Type B pancreatic cell (in vitro differentiated cells): ENCODE measurements at places on chromosomes 1 and 21.

DNA sequence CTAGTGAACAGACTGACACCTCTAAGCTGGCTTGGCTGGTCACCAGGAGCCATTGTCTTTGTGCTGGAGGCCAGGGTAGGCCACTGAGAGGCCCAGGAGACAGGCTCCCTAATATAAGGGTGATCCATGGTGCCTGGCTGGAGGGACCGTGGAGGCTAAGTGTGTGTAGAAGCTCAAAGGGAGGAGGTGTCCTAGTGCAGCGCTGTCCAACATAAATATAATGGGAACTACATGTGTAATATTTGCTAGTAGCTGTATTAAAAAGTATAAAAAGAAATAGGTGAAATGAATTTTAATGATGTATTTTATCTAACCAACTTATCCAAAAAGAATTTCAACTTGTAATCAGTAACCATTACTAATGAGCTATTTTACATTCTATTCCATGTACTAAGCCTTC, 35.0 kb downstream of the SOX13 start:
- DNase-seq, result no peak

DNA sequence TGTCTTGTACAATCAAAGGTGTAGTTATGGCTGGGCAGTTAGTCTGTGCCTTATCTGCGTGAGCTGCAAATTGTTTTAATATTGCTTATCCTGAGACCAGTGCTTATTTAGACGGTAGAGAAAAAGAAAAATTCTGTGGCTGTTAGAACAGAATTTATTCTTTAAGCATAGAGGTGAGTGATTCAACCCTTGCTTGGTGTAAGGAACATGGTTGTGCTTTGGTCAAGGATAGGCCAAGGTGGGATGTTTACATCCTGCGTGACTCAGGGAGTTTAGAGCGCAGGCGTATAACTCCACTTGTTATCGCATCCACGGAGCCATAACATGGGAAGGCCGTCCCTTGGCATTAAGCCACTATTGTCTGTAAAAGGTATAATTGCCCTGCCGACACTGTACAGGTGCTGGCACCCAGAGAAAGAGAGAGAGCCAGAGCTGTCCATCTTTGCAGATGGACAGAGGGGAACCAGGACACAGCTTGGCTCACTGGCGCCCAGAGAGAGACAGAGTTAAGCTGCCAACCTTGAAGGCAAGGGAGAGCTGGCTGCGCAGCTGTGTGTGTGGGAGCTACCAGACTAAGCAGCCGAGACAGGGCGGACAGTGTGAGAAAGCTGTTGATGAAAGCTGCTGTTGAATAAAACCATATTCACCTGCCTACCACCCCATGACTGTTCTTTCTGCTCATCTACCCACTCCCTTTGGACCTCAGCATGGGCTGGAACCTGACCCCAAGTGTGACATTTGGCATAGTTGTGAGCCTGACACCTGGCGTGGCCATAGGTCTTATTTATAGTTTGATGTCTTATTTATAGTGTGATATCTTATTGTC, 200.4 kb downstream of the DYRK1A start:
- peak; percentile 37 for DNase-seq

GRCh38 chr1:25694167-25695007, 77.8 kb downstream of the MAN1C1 start:
- DNase-seq, result no peak

- no peak for DNase-seq
Measured at GRCh38 chr1:218711001-218711400, 365.9 kb downstream of the TGFB2 start.

GRCh38 chr1:2831596-2832212, 30.2 kb upstream of the TTC34 start:
- no peak for DNase-seq

DNA sequence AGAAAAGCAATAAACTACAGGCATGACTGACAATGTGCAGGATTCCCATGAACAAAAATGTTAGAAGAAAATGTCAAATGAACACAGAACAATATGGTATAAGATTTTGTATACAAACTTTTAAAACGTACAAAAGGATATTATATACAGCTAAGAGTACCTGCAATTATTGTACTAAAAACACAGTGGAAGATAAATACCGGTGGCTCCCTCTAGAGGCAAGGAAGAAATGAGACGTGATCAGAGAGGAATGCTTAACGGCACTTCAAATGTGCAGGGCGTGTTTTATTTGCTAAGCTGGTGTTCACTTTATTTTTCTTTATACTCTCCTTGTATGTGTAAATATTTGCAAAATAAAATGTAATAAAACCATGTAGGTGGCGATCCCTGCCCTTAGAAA, 191.8 kb upstream of the SAMSN1 start:
- DNase-seq, result no peak

DNA sequence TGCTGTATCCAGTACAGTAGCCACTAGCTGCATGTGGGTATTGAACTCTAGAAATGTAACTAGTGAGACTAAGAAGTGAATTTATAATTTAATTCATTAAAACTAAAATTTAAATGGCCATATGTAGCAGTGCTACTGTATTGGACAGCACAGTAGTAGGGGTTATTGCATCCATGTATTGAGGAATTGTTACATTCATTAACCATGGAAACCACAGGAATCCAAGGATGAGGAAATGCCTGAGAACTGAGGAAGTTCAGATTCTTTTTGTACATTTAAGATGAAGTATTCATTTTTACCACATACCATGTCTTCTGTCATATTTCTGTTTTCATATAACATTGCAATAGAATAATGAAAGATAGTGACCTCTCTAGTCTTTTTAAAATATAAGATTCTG, 2.6 kb downstream of the MTF2 start:
- DNase-seq, result no peak

GRCh38 chr1:231715816-231716722, 89.5 kb downstream of the DISC1 start:
- no peak for DNase-seq

GRCh38 chr1:51487628-51488027, 31.4 kb downstream of the EPS15 start:
- DNase-seq, result no peak

DNA sequence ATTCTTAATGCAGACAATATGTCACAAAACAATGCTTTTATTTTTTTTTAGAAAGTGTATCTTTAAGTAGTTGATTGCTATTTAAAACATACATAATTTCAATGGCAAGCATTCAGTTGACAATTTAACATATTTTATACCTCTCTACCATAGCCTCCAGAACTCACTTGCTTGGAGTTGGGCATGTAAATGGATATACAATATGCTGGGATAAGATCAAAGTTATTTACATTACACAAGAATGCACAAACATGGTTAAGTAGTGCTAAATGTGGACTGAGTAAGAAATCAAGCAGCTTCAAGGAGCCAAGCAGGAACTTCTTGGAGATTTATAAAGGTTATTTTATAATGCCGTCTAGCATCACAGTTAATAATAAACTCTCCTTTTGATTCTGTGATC, 17.0 kb downstream of the CLCA4 start:
- no peak for DNase-seq

- DNase-seq, result no peak
Measured at GRCh38 chr1:216929870-216930582, 206.8 kb upstream of the ESRRG start.

DNA sequence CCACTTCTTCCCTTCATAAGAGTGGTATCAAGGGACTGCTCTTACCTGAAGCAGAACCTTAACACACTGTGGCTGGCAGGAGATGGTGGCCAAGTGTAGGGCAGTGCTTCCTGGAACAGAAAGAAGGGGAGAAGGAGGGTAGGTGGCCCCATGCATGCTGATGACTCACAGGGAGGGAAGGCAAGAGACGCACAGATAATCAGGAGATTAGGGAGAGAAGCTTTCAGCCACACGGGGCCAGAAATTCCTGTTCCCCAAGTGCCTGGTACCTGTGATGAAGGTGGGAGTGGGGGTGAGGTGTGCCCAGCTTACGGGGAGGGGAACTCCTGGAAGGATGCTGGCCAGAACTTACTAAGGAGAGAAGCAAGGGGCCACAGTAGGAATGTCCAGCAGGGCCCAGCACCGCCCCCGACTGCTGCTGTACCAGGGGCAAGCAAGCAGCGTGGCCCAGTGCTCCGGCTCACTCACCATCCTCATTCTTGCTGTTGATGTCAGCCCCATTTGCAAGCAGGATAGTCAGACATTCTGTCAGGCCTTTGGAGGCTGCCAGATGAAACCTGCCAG, 7.7 kb downstream of the ANKRD35 start:
- DNase-seq, result no peak

DNA sequence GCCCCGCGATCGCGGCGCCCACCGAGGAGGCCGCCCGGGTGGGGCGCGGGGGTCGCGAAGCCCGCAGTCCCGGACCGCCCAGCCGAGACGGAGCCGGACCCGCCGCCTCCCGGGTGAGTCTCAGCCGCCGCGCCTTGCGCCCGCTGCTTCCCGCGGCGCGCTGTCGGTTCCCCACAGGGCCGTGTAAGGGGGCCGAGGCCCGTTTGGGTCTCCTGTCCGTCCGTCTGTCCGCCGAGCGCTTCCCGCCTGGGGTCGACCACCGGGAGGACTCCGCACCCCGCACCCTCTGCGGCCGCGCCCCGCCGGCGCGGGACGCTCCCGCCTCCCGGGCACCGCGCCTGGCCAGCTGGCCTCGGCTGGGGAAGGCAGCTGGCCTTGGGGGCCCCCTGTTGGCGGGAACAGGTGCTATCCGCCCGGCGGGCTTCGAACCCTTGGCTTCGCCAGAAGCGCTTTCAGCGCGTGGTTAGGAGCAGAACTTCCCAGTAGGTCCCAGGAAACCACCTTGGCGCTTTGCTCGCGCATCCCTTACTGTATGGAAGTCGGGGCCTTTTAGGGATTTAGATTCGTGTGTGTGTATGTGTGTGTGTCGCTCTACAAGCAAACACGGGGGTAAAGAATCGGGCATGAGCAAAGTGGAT, 414 bp downstream of the TMEM51 start:
- peak; percentile 80 for DNase-seq

DNA sequence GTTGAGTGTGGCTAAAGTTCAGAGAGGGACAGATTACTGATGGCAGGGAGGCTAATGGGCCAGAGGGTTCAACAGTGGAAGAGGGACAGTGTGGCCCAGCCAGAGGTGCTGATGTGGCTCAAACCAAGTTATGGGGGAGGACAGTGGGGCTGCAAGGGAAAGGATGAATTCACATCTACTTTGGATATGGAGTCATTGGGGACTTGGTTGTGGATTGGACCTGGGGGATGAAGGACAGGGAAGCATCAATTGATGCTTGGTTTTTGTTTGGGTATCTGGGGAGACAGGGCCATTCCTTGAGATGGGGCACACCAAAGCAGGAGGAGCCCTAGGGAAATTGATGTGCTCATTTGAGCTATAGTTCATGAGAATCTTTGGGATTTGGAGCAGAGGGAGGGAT, 23.3 kb downstream of the FOXO6 start:
- no peak for DNase-seq

GRCh38 chr1:180233191-180234011, 3.3 kb downstream of the LHX4 start:
- DNase-seq, result no peak

- DNase-seq, result no peak
Measured at GRCh38 chr1:157595356-157595755, 2.5 kb downstream of the FCRL4 start.

DNA sequence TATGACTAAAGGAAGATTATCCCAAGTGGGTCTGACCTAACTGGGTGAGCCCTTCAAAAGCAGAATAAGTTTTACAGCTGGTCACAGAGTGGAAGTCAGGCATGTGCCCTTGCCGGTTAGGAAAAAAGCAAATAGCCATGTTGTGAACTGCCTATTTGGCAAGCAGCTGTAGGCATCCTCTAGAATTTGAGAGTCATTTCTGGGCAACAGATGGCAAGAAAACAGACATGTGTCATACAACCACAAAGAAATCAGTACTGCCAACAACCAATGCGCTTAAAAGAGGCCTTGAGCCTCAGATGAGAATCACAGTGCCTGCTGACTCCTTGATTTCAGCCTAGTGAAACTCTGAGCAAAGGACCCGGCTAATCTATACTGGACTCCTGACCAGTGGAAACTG, 26.8 kb downstream of the LRRC53 start:
- DNase-seq, result no peak

DNA sequence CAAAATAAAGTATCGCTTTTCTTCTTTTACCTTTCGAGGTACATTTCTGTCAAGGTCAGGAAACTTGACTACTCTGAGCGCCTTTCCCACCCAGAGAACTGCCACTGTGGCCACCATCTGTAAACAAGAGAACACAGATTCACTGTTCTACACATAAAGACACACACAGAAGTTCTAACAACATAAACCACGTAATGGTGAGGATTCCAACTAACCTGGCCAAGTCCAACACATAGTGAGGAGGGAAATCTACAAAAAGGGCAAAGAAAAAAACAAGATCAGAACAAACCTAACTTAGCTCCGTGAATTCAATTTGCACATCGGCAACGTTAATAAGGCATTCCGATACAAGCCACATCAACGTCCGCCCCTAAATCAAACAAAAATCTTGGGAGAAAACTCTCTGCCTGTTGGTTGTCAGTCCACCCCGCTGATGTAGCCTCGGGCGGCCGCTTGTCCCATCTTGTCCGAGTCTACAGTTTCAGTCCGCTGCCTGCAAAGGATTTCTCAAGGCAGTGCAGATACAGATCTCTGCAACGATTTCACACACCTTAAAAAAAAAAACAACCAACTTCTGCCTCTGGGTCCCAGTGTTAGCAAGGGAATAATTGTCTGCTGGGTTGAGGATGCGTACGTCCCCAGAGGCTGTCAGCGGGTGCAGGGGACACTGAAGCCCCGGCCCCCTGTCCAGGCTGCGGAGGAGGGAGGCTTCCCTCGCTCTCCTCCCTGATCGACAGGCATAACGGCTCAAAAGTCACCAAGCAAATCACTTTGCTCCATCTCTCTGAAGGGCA, 1.0 kb downstream of the SLC35D1 start:
- DNase-seq, result peak; percentile 71

- DNase-seq, result no peak
Measured at GRCh38 chr1:16451841-16452528, 11.5 kb downstream of the NECAP2 start.

GRCh38 chr21:29787361-29787909, 152.4 kb downstream of the GRIK1 start:
- no peak for DNase-seq

- no peak for DNase-seq
Measured at GRCh38 chr21:31410499-31411131, 66.6 kb upstream of the TIAM1 start.

DNA sequence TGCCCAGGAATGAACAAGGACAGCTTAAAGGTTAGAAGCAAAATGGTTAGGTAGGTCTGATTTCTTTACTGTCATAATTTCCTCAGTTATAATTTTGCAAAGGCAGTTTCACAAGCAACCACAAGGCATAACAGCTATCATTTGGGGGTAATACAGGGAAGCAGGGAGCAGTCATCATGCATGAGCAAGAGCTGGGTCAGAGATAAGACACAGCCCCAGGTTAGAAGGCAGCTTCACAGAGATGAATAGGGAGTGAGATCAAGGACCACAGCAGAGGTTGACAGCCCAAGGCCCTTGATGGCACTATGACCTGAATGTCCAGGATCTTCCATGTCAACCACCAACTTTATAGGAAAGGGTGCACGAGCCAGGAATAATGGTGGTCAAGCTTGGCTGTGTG, 9.0 kb upstream of the CSRP1 start:
- no peak for DNase-seq
